Sciatic nerve (tissue), 2 donors: ENCODE measurements at places on chromosomes 12 and 14.

DNA sequence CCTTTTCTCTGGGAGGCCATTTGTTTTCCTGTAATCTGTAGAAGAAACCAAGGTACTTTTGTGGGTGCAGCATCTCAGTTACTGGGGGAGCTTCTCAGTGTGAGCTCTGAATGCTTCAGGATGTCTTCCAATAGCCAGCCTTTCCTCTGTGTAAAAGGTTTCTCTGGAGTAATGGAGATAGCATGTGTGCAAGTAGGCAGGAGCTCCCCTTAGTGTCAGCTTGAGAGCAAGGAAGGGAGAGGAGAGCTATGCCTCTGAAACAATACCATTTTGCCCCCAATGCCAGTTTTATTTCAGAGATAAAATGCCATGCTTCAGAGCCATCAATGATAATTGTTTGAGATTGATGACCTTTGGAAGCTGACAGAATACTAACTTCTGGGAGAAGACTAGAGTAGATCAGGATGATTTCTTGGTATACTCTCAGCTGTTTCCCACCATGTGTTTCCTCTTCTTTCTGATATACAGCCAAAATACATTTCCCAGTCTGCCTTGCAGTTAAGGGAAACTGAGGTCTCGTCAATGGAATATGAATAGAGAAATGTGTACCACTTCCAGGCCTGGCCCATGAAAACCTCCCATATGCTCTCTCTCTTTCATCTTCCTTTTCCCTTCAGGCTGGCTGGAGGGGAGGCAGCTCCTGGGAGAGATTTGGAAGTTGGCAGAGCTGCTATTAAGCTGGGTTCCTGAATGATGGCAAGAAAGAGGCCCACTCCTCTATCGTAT lies 125.7 kb downstream of the CRADD start:
- DNase-seq: no peak

GRCh38 chr12:60947533-60947932 lies 1312.7 kb upstream of the USP15 start:
- DNase-seq: no peak

DNA sequence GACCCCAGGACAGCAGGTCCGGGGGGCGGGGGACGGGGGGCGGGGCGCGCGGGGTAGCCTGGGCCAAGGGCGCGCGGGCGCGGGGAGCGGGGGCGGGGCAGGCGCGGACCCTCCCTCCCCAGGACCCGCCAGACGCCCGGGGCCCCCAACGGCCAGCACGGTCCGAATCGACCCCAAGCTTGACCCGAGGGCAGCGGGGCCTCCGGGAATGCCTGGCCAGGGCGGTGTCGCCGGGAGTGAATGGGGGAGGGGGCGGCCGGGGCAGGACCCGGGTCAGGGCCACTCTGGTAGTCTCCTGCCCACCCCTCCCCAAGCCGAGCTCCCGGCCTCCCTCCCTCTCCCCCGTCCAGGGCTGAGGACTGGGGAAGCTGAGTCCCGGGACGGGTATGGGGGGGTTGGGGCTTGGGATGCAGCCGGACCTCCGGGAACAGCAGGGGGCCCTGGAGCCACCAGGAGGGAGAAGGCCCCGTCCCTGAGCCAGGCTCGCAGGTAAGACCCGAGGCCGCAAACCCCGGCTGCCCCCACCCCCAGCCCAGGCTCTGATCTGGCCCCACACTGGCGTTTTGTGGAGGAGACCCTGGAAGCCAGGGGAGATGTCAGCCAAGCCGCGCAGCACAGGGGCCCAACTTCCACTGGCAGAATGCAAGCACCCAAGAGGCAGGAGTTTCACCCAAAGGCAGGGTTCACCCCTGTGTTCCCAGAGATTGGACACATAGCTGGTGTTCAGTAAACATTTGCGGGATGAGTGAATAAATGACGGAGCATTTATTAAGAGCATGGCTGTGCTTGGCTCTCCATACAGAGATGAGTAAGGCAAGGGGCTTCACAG lies 545 bp upstream of the GALNT9 start:
- no peak for DNase-seq

- DNase-seq: no peak
Observed at GRCh38 chr12:76820888-76821482, 57.1 kb downstream of the ZDHHC17 start.

DNA sequence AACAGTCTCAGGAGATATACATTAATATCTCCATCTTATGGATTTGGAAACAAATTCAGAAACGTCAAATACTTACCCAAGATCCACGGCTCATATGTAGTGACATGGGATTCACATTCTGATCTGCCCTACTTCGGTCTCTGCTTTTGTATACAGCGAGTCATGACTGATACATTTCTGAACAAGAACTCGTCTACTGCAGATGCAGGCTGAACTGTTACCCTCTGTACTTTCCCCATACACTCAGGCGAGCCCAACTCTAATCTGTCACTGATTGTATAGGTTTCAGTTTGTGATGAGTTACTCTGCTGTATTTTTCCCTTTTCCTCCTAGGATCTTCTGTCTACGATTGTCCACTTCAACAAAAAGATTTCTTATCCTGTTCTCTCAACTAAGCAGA lies 441.6 kb downstream of the CCDC91 start:
- DNase-seq: no peak
